ENCODE measurements at places on chromosomes 3 and 15.

DNA sequence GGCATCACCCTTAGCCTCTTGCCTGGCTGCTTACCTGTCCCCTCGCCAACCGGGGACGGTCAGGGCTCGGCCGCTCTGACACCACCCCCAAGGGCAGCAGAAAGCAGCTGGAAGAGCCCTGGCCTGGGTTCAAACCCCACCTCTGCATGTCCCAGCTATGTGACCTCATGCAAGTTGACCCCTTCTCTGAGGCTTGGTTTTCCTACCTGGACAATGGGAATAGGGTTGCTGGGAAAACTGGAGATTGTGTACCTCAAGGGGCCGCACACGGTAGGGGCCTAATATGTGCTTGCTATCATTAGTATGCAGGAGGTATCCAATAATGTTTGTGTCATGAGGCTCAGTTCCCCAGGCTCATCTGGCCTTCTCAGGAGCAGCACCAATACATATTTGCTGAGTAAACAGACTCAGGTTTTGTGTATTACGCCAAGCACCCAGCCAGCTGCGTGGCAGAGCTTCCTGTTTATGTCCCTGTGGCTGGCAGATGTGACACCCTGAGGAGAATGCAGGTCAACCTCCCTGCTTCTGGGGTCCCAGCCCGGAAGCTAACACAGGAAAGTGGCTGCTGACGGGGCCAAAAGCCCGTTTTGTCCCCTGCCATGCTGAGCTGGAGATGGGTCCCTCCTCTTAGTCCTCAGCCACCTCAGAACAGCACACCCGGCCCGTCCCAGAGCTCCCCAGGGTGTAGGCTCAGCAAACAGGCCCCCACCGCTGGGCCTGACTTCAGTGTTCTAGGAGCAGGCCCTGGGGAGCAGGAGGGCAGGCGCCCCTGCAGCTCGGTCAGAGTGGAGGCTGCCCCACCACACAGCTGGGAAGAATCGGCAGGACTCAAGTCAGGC is 29.7 kb downstream of the PLXND1 start:
- DNase-seq, result peak; percentile 55

DNA sequence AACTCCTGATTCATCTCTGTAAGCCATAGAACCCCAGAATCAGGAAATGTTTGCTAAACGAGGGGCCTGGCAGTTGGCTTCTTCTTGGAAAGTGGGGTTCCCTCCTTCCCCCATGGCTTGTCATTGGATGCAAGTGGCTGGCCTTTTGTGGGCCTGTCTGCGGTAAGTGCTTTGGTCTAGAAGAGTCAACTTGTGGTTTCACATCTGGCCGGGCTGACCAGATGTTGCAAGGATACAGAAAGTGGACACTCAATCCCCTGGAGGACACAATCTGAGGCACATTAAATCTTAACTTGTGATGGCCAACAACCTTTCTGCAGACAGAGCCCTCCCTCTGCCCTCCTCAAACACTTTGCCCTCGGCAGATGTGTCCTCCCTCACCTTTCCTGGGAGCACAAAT is 1.1 kb downstream of the FAH start:
- DNase-seq, result no peak

- peak; percentile 1 for DNase-seq
These were observed 495 bp downstream of the CDC25A start for GRCh38 chr3:48187579-48188265.

GRCh38 chr3:84987706-84988504 is 29.1 kb downstream of the CADM2 start:
- no peak for DNase-seq

GRCh38 chr3:50401978-50402595 is 42.8 kb upstream of the TMEM115 start:
- DNase-seq, result no peak

- no peak for DNase-seq
These were observed 919.9 kb downstream of the TUSC7 start for GRCh38 chr3:117629505-117629904.

DNA sequence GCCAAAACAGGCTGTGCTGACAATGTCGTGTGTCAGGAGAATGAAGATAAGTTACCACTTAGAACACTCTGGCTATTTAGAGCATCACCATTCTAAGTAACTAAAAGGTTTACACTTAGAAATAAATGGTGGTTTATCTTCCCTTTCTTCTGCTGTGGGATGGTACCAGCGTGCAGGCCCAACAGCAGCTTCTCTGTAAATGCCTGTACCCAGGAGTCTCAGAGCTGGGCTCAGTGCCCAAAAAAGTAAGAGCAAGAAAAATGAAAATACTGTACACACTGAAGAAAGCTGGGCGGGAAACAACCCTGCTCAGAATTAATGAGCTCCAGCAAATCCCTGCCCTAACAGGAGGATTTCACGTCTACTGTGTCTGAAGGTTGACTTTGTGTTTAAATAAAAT is 206.5 kb downstream of the MFSD1 start:
- DNase-seq, result no peak

All from activated gamma-delta T cell treated with anti-CD3 and anti-CD28 coated beads, Interleukin-2, amount 50 U/mL, for 16 hours (primary cell).